C1 segment of cervical spinal cord (tissue), 14 donors: ENCODE measurements at places on chromosomes 3 and 15.

DNA sequence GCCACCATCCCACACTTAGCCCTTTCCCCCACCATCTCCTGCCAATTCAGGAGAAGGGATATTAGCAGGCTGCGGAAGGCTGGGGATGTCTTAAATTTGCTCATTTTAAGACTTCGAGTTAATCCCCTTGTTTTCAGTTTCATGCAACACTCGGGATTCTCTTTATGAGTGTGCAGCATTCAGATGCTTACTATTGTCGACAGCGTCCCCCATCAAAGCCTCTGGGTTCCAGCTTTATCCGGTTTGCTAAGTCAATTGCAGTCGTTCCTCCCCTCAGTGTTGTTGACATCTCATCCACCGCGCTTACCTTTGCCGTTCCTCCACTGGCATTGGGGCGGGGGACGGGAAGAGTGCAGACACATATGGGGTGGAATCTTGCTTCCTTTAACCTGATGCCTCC is 220.2 kb downstream of the VPS13C start:
- no peak for DNase-seq

- DNase-seq, result no peak
Observed at GRCh38 chr15:97791824-97792792, 168.4 kb upstream of the ARRDC4 start.

GRCh38 chr3:40329071-40329470 is 19.6 kb downstream of the EIF1B start:
- DNase-seq, result no peak

- DNase-seq, result peak; percentile 36
Observed at GRCh38 chr3:49132437-49133225, at the start of gene LAMB2. TSS of gene LAMB2 (minus strand) at chr3:49133050. CDS start at chr3:49132867, 183 bp downstream.

DNA sequence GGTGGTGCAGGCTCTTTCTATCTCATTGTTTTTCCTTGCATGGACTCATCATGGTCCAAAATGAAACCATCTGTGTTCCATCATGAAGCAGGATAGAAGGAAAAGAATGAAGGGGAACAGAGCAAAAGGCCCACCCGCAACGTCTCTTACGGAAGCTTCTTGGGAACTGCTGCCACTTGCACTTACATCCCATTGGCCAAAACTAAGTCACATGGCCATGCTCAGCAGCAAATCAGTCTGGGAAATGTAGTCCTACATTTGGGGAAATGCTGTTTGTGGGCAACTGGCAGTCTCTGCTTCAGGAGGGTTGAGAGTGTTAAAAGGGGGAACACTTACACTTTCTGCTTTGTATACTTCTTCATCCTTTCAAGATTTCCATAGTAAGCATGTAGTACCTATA is 191.6 kb downstream of the SV2B start:
- DNase-seq, result no peak

DNA sequence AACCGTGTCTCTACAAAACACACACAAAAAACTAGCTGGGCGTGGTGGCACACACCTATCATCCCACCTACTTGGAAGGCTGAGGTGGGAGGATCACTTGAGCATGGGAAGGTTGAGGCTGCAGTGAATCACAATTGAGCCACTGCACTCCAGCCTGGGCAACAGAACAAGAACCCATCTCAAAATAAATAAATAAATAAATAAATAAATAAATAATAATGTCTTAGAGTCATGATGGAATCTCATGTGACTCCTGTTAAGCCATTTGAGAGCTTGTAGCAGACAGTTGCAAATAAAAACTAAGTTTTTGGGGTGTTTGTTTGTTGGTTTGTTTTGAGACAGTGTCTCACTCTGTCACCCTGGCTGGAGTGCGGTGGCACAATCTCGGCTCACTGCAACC is 33.2 kb downstream of the SLC12A1 start:
- no peak for DNase-seq

DNA sequence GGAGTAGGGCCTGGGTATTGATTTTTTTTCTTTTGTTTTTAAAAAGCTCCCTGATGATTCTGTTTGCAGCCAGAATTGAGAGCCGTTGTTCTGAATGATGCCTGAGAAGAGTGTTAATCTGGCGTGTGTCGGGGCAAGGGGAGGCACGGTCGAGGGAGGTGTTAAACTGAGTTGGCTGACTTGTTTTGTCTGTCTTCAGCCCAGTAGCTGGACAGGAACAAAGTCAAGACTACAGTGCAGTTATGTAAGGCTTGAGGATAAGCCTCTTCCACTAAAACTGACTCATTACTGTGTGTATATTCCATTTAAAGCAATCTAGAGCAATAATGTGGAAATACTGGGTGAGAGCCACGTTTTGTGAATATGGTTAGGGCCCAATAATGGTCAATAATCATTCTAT is 119.0 kb upstream of the DLG1 start:
- DNase-seq, result no peak

- no peak for DNase-seq
Observed at GRCh38 chr3:45736707-45737106, 47.5 kb downstream of the SACM1L start.

DNA sequence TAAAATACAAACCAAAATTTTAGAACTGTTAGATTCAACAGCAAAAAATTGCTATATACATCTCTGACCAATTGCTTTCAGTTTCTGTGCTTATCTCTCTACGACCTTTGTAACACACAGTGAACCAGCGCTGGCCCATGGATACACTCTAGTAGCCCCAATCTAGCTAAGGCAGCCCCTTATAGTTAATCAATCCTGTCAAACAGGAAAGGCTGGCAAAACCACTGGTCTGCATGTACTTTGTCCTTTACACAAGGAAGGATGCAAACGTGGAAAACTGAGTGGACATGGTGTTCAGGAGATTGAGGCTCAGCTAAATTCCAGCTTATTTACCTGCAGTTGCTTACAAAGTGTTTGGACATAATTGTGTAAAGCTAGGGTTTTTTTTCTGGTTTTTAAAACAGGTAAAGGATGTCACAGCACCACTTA is 25.9 kb downstream of the ADGRG7 start:
- DNase-seq, result no peak

GRCh38 chr15:45457220-45457619 is 65.3 kb downstream of the SLC30A4 start:
- DNase-seq, result no peak
